ENCODE measurements at places on chromosomes 3 and 15.
A peak's percentile ranks its signal among the peaks of the same experiment; 100 is the strongest.

DNA sequence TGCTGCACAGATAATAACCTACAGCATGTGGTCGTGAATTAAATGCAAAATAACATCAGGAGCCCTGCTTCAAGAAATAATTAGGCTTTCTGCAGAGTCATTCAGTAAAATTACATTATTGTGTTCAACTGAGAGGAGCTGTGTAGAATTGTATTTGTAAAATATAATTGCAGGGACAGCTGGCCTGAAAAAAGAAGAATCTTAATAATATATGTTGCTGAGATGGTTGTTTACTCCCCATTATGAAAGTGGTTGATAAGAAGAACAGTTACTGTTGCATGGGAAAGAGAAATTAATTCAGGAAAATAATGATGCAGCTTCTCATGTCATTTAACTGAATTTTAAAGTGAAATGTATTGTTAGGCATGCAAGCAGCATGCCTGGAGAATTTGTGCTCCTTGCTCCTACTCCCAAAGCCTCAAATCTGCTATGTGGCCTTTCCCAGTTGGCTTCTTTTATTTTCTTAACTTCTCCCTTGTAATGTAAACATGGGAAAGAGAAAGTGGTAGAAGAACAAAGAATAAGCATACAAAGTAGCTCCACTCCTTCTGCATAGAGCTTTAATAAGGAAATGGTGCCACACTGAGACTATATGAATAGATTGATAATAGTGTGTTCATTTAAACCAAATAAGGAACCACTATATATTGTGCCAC, 100.1 kb downstream of the VGLL3 start:
- no peak for DNase-seq

DNA sequence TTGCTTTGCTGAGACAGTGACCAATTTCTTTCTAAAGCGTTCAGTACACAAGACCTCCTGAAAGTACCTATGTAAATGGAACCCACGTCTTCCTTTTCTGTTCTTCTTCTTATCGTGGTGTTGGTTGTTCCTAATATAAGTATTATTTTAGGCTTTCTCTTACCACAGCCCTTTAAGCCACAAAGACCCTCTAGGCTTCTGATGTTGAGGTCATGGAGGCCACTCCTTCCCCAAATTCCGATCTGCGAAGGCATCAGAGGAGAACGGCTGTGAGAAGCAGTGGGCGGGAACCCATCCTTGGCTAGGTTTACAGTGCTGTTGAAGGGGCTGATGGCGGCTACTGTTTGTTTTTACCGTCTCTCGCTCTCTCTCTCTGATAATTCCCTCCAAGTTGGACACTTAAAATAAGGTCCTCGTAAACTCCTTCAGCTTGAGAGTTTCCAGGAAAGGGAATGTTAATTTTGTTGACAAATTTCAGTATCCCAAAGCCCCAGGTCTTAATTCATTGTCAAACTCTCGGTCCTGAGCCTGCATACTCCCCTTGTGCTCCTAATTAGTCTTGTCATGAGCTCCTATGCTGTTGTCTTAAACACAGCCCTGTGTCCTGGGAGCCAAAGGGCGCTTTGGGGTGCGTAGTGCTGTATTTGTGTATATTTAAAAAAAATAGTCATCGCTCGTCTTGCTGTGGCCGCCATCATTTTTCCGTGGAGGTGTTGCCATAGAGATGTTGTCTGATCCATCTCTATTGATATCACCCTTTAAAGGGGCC, 178.8 kb downstream of the OPA1 start:
- no peak for DNase-seq

DNA sequence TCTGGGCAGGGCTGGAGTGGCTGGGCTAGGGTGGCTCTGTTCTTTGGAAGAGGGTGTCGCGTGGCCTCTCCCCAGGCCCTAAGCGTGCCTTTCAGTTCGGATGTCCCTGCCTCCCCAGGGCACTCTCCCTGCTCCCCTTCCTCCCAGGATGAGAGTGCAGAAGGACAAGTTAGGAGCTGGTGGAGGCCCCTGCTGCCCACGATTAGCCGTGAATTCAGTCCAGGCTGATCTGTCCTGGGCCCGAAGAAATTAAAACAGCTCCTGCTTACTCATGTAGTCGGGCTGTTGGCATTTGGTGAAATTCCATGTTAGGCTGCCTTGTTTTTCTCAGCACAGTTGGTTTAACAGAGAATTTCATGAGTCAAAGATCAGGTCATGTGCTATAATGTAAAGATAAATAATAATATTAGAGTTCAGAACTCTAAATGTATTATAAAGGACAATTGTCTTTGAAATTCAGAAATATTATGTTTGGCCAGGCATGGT, 24.5 kb downstream of the NIPA1 start:
- no peak for DNase-seq

GRCh38 chr3:55746808-55747413, 259.8 kb upstream of the WNT5A start:
- DNase-seq: no peak

DNA sequence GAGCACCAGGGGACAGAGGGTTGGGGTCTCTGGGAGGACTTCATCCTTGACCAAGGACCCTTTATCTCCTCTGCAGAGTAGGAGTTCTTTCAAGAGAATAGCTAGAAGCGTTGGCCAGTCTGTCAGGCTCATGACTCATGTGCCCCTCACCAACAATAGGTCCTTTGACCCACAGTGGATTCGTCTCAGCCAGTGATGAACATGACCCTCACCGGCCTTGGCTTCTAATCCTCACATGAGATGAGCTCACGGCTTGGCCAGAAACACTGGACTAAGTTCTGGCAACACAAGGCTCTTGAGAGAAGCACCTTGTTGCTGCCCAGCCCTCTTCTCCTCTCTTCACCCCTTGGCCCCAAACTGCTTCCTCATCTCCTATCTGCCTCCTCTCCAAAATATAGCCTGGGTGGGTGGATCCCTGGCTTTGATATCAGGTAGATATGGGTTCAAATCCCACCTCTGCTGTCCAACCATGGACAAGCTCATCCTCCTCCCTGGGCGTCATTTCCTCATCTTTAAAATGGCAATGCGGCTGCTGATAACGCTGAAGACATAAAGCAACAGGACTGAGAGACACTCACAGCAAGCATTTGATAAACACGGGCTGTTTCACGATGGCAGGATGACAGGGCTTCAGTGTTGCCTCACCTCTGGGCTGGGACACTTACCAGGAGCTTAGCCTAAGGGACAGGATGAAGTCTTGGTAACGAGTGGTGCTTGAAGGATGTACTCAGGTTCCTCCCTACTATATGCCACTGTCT, 446.7 kb upstream of the PROK2 start:
- no peak for DNase-seq

DNA sequence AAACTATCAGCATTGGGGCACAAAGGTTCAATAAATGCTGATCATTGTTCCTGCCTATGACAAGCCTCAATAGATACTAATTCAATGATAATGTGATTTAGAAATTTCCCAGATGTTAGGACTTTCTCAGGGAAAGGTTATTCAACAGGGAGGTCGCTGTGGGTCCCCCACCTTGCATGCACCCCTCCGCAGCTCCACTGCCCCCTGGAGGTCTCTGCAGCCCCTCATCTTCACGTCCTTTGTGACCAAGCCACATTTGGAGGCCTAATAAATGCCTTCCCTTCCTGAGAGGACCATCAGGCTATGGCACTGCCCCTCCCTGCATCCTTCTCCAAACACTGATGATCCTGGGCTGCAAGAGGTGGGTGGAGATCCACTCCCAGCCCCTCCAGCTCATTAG, 50.2 kb downstream of the NOX5 start:
- DNase-seq: no peak

- DNase-seq: no peak
These were observed 177.7 kb downstream of the SMAD6 start for GRCh38 chr15:66879531-66880368.

- DNase-seq: no peak
These were observed 32.1 kb downstream of the RBMS3 start for GRCh38 chr3:29312960-29313452.

GRCh38 chr3:52366527-52366926, 50.4 kb downstream of the DNAH1 start:
- DNase-seq: no peak

DNA sequence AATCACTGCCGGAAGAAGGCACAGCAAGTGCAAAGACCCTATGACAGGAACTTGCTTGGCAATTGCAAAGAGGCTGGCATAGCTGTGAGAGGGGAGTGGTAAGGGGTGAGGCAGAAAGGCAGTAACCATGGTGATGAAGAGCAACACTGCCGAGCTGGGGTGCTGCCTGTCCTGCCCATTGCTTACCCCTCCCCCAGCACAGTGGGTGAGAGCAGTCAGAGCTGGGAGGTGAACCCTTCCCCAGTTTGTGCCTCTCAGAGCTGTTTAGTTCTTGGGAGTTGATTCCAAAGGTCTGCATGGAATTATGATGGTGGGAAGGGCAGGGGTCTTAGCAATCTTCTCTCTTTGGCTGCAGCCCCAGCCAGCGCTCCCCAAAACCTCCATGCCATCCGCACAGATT, 8.8 kb downstream of the TYRO3 start:
- DNase-seq: no peak

DNA sequence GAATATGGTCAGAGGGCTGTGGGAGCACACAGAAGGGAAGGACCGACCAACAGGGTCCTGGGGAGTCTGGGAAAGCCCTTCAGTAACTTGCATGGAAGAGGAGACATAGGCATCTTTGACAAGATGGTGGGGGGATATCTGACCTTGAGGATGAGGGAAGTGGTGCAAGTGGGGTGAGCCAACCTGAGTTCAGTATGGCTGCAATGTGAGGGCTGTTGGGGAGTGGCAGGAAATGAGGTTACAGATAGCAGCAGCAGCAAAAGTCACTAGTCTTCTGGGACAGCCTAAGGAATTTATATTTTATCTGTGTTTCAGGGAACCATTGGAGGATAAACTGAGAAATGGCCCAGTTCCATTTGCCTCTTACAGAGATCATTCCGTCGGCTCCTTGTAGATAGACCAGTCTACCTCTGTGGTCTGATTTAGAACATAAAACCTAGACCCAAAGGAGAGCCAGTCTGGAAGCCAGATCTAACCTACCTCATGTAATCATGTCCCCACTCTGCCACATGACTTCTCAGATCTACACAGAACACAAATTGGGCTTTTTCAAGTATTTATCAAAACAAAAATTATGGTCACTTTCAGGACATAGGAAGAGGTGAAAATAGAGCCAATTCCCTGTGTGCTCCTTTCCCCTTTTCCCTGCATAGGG, 75.6 kb downstream of the ST6GAL1 start:
- DNase-seq: no peak

DNA sequence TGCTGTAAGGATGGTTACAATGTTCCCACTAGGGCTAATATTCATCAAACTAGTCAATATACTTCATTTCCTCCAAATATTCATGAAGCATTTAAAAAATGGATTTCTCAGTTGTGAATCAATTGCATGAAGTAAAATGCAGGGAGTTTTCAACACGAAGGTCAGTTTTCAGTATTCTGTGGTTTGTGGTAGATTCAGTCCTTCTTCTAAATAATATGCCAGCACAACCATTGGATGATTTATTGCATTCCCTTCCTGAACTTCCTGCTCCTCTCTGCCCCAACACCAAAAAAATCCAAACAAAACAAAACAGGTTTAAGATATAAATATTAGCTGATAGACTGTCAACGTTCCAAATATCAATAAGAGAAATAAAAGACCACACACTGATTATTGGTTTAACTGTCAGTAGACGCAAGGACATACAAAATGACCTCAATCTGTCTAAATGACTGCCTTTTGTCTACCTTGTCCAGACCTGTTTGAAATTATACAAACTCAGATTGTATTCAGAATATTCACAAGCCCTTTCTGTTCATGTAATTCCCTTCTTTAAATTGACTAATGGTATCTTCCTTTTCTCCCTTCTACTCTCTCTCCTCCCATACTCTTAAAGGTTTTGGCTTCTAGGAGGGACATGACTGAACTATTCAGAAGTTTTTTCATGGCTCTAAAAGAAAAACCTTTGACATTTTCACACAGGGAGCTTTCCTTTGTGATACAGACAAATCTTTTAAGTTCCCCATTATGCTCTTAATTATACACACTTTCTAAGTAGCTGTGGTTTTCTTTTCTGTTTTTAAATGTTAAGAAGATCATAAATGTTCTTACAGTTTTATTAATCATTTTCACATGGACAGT, 92.6 kb upstream of the STT3B start:
- no peak for DNase-seq

DNA sequence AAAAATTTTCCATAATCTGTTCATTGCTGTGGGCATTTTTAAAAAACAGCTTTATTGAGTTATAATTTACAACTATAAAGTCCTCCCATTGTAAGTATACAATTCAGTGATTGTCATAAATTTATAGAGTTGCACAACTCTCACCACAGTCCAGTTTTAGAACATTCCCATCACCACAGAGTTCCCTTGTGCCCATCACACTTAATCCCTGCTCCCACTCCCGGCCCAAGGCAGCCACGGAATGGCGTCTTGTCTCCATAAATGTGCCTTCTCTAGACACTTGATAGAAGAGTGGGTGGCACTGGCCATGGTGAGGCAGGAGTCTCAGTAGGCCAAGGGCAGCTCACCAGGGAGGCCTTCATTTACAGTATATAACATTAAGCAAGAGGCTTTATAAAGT, 6.3 kb downstream of the TSEN2 start:
- DNase-seq: no peak

GRCh38 chr3:24952388-24952787, 457.7 kb upstream of the THRB start:
- no peak for DNase-seq

- DNase-seq: no peak
These were observed 428.3 kb upstream of the RASGRP1 start for GRCh38 chr15:38992930-38993329.

DNA sequence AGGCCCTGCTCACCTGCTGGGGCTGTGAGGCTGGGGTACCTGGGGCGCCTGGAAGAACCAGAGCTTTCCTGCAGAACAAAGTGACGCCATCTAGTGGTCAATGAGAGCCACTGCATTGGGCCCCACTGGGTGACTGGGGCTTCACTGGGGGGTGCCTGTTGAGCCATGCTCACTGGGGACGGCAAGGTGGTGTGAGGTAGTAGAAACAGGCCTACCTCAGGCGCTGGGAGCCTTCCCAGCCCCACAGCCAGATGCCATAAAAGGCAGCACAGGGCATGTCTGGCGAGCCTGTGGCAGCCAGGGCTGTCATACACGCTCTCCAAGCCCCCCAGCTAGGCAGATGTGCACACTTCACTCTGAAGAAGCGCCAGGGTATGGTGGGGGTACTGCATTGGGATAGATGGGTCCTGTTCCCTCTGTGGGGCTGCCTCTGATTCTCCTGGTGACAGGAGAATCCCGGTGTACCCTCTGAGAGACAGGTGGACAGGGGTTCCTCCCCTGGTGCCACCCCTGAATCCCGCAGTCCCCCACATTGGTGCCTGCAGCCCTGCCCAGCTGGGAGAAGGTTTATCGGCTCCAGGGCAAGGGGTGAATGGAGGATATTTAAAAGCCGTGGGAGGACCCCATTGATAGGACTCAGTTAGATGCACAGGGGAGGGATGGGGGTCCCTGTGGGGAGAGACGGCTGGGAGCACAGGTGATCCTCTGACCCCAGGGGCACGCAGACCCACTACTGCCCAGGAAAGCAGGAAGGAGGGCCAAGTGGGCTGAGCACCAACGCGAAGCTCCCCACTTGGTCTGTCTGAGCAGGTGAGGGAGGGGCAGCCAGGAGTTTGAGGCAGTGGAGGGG, 178.8 kb downstream of the NSMCE3 start:
- DNase-seq: peak; percentile 14

GRCh38 chr3:29339016-29339833, 58.4 kb downstream of the RBMS3 start:
- DNase-seq: no peak

- no peak for DNase-seq
These were observed 15.3 kb upstream of the SH3BP5 start for GRCh38 chr3:15347737-15348110.

GRCh38 chr3:167318996-167319615, 61.0 kb downstream of the ZBBX start:
- no peak for DNase-seq

All from stimulated activated CD4-positive, alpha-beta T cell treated with anti-CD3 and anti-CD28 coated beads, TNF-alpha, amount 100 ng/mL, for 4 hours (primary cell).